Motor neuron (in vitro differentiated cells): ENCODE measurements at places on chromosomes 6 and 20. TPM values are rescaled to one million over a fixed set of nuclear protein-coding genes. Genes with fewer than 3 reads are reported as not detected.

- no peak for ATAC-seq
Observed at GRCh38 chr20:53608456-53609452, 15.1 kb upstream of the ZNF217 start.

DZANK1 gene
- 4.4 and 4.5 TPM in 2 replicates for total RNA-seq

- no peak for ATAC-seq
Observed at GRCh38 chr6:133501675-133502270, 260.6 kb downstream of the EYA4 start.

- ATAC-seq, result no peak
Observed at GRCh38 chr6:106799031-106799894, 169.9 kb downstream of the QRSL1 start.

UBE3D gene
- 12.6 and 12.9 TPM in 2 replicates for total RNA-seq
